ENCODE measurements at places on chromosomes 7 and 10.

- no peak for DNase-seq
Observed at GRCh38 chr7:140360697-140361229, 37.6 kb downstream of the SLC37A3 start.

GRCh38 chr7:106462365-106462859 lies 177.6 kb upstream of the NAMPT start:
- DNase-seq: no peak

GRCh38 chr7:50685135-50686065 lies 97.3 kb downstream of the GRB10 start:
- no peak for DNase-seq

DNA sequence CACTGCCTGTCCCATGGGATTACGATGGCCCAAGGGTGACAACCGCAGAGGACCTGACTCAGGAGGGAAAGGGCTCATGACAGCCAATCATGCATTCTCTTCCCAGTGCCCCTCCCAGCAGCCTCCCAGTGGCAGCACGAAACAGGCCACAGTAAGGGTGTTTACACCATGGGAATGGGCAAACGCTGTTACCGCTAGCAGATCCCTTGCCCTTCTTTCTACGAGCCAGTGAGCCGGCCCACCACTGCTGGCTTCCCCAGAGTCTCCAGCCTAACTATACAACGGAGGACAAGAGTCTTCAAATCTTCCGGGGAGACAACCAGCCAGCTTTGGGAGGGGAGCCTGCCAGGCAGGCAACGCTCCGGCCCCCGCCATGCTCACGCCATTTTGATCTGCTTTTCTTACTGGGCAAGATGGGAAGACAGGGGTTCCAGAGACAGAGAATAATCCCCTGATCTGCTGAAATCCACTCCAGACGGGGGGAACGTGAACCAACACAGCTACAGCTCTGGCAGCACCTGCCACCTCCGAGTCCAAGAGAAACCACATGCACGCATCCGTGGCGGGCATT lies 69.8 kb downstream of the SLC29A4 start:
- no peak for DNase-seq

GRCh38 chr10:96279191-96279641 lies 7.8 kb upstream of the BLNK start:
- no peak for DNase-seq

DNA sequence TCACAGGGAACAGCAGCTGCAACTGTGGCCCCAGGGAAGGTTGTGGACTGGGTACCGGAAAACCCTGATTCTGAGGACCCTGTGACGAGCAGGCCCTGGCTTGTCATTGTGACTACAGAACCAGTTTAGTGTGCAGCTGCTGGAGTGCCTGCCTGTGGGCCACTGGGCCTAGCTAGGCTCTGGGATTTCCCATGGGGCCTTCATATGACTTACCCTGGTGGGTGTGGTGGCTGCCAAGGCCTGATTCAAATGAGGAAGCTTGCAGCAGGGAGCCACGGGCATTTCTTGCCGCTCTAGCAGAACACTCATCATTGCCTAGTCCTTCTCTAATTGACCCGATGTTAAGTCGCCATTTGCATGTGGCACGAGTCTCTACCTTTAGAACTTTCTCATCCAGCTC lies 14.7 kb upstream of the CAMK2G start:
- no peak for DNase-seq

GRCh38 chr7:73648593-73649332 lies 18.9 kb upstream of the VPS37D start:
- DNase-seq: no peak

GRCh38 chr7:116206141-116206540 lies 4.2 kb upstream of the TES start:
- no peak for DNase-seq

GRCh38 chr7:81439591-81439990 lies 330.3 kb downstream of the HGF start:
- DNase-seq: no peak

GRCh38 chr7:51111241-51111940 lies 205.2 kb downstream of the COBL start:
- DNase-seq: no peak

DNA sequence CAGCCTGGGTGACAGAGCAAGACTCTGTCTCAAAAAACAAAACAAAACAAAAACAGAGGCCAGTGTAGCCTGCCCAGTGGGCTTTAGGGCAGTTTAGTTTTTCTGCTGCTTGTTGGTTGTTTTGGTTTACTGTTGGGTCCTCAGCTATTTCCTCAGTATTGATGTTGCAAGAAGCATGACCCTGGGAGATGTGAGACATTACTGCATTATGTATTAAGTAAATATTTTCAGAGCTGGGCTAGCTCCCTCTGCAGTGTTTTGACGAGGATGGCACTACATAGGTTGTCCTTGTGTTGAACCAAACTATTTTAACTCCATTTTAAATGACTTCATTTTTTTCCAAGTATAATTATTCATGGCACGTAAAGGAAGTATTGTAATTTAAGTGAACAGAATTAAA lies 4.8 kb downstream of the AKAP9 start:
- no peak for DNase-seq

- DNase-seq: no peak
Observed at GRCh38 chr10:31081937-31082840, 50.5 kb upstream of the ZNF438 start.

DNA sequence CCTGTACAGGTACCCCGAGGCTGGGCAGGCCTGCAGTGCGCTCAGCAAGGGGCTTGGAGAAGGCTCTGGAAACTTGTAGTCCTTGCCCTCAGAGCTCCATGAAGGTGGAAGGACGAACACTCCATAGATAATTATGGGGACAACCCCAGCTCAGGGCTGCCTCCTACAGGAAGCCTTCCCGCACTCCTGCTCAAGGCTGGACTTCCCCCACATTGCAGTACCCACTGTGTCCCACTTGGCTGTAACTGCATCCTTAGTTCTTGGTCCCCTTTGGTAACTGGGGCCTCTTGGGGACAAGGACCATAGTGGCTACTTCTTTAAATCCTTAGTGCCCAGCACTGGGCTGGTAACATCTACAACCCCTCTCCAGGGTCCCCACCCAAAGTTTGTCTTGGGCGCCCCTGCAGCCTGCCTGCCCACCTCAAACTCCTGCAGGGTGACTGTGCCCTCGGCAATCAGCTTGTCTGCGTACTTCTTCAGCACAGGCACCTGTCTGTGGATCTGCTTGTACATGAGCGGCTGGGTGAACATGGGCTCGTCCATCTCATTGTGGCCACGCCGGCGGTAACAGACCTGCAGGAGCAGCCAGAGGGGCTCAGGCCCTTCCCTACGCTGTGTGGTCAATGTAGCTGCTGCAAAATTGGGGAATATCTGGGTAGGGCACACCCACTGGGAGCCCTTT lies 17.1 kb downstream of the OGDHL start:
- DNase-seq: no peak

GRCh38 chr10:110811791-110812581 lies 59.7 kb upstream of the PDCD4 start:
- DNase-seq: no peak

DNA sequence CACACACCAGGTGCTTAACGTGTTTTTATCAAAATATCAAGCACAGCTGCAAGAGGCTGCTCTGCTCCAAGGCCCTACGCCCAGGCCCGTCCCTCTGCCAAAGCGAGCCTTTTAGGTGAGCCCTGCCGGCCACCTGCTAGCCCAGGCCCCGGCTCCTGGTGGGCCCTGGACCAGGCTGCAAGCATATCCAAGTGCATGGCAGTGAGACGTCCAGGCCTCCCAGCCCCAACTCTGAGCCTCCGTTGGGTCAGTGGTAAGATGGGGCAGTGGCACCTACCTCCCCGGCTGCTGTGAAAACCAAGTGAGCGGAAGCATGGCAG lies 136.2 kb downstream of the LHPP start:
- DNase-seq: no peak

DNA sequence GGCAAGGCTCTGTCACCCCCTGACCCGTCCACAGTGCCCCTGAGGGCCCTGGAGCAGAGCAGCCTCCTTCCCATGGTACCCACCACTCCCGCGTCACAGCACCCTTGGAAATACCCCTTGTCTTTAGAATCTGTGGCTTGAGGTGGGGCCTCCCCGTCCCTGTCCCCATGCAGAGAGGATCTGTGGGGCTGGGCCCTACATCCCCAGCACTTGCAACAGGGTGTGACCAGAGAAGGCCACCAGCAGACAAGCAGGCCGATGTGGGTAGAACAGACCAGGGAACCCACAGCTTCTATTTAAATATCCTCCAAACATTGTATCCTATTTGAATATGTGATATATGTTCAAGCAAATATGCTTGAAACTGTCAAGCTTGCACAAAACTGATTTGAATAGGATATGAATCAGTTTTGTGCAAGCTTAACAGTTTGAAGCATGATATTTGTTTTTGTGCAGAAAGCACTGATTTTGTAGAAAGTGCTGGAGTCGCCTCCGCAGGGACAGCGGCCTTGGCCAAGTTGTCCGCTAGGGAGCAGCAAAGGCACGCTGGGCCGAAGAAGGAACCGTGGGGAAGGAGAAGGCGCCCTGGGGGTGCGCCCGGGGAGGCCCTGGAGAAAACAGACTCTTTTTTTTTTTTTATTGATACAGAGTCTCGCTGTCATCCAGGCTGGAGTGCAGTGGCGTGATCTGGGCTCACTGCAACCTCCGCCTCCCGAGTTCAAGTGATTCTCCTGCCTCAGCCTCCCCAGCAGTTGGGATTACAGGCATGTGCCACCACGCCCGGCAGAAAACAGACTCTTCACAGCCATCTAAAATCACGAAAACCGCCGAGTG lies 2.2 kb downstream of the CFAP46 start:
- DNase-seq: no peak

- no peak for DNase-seq
Observed at GRCh38 chr10:99610221-99610620, 10.0 kb downstream of the SLC25A28 start.

GRCh38 chr7:93015779-93016481 lies 101.8 kb downstream of the SAMD9 start:
- DNase-seq: no peak

- no peak for DNase-seq
Observed at GRCh38 chr7:1468203-1468602, 8.9 kb upstream of the MICALL2 start.

DNA sequence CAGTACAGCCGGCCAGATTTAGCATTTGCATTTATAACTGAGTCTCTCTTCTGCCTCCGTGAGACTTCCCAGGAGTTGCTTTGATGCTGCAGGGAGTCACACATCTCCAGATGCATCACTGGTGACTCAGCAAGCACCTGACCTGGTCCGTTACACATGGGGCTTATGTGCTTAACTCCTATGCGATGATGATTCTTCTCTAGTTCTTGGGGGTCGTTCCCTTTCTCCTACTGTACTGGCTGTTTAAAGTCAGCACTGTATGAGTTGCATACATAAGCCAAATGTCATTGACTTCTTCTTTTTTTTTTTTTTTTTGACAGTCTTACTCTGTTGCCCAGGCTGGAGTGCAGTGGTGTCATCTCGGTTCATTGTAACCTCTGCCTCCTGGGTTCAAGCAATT lies 13.0 kb upstream of the AKR1E2 start:
- no peak for DNase-seq

GRCh38 chr10:128851726-128852125 lies 615.3 kb upstream of the MGMT start:
- no peak for DNase-seq

DNA sequence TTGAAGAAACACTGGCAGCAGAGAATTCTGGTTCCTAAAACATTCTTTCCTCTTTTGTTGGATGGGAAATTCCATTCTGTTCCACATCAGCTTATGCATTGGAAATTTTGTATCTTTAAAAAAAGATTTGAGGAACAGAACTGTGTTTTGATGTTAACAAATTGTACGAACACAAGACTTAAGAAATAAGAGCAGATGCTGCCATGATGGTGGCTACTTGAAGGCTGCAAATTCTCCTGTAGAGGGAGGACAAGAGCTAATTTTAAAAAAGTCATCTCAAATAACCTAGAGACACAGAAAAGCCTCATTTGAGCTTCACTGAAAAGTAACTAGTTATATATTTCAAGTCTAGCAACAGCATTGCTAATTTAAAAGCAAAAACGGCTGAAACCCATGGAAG lies 29.8 kb downstream of the NDUFB2 start:
- no peak for DNase-seq

- no peak for DNase-seq
Observed at GRCh38 chr10:16521311-16522016, at the start of gene C1QL3. C1QL3 (minus strand) TSS chr10:16521879; CDS start chr10:16521065, 814 bp downstream.

DNA sequence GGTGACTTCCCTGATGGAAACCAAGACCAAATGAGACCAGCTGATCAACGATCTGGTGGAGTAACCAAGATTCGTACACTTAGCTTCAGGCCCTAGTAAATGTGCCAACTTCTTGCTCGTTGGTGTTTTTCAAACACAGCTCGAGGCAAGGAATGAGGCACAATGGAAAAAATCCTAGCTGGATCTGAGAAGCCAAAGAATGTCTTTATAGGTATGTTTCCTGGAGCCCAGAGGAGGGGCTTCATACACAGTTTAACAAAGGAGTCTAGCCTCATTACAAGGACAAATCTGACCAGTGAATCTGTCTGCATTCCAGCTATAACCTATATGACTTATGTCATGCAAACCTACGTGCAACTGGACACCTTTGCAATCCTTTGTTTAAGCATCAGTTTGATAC lies 3.7 kb downstream of the COL17A1 start:
- DNase-seq: no peak

DNA sequence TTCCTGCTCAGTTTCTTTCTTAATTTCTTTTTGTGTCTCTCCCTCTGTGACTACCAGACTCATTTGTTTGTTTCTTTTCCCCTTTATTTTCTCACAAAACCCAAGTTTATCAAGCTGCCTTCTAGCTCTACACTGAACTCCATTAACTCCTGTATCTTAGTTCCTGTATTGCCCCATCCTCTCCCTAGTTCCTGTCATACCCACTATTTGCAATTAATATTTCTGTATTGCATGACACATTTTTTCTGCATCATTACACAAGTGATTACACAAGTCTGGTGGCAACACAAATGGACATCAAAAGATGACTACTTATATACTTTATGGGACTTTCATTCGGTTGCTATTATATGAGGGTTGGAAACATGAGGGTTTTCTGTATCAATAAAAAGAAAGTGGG lies 26.9 kb upstream of the OR9A4 start:
- no peak for DNase-seq

DNA sequence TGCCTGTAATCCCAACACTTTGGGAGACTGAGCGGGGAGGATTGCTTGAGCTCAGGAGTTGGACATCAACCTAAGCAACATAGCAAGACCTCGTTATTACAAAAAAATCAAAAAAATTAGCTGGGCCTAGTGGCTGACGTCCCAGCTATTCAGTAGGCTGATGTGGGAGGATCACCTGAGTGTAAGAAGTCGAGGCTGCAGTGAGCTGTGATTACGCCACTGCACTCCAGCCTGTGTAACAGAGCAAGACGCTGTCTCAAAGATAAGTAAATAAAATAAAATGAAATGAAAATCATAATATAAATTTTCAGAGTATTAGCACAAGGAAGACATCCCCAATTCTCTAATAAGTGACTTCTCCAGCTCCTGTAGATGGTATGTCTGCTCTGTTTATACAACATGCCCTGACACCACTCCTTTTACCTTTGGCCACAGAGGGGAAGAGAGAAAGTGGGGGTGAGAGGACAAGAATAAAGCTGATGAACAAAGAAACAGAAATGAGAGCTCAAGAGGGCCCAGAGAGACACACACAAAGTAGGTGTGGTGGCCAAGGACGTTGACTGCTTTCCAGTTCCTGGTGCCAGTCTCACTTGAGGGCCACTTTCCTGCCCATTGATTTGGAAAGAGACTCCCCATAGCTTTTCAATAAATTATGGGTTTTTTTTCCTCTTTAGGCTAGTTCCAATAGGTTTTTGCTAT lies 62.9 kb downstream of the PTTG1IP2 start:
- no peak for DNase-seq

- no peak for DNase-seq
Observed at GRCh38 chr10:75043256-75044131, 68.0 kb upstream of the SAMD8 start.

Data from stimulated activated CD4-positive, alpha-beta T cell treated with anti-CD3 and anti-CD28 coated beads, Interleukin-2, amount 100 ng/mL, for 4 hours (primary cell).